ENCODE measurements at places on chromosomes 3 and 15.

DNA sequence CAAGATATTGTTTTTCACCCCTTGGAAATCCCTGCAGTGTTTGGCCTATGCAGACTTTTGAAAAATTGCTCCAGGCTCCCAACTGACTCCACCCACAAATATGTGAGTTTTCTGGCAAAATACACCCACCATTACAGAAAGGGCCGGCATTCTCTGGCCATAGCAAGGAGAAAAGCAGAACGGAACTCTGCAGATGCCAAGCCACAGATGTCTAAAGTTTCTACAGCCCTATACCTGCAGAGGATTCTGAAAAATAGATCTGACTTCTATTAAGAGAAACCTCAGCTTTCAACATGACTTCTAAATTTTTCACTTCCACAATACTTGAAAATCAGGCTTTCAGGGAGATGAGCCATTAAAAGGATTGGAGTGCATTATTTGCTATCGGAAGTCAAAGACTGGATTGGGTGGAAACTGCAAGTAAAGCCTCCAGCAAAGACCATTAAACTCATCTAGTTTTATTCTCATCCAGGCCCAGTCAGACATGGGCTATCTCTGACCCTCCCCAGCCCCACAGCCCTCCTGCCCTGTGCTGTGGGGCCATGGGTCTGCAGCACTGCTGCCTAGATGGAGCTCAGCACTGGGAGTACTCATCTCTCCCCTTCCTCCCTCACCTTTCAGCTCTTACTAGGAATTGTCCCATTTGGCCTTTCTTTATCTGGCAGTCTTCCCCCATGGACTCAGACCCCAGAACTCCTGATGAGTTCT is 243.1 kb upstream of the GOLGA6L4 start:
- DNase-seq = no peak

DNA sequence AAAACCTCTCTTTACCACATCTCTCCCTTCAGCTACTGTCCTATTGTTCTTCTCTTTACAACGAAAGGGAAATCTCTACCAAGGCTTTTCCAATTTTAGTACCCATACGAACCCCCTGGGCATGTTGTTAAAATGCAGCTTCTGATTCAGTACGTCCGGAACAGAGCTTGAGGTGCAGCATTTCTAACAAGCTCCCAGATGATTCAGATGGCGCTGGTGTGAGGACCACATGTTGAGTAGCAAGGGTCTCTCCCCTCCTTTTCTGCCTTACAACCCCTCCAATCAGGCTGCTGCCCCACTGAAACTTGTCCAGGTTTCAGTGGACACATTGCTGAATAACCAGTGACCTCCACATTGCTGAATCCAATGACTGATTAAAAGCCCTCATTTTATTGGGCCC is 177.1 kb upstream of the FEZF2 start:
- no peak for DNase-seq

DNA sequence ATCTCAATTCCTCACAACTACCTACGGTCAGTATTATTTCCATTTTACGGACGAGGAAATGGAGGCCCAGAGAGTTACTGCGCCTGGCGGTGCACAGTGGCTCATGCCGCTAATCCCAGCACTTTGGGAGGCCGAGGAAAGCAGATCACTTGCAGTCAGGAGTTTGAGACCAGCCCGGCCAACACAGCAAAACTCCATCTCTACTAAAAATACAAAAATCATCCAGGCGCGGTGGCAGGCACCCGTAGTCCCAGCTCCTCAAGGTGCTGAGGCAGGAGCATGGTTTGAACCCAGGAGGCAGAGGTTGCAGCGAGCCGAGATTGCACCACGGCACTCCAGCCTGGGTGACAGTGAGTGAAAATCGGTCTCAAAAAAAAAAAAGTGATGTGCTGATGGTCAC is 187.3 kb downstream of the XXYLT1 start:
- no peak for DNase-seq

- no peak for DNase-seq
These were observed 340.6 kb downstream of the TBL1XR1 start for GRCh38 chr3:176856721-176857120.

DNA sequence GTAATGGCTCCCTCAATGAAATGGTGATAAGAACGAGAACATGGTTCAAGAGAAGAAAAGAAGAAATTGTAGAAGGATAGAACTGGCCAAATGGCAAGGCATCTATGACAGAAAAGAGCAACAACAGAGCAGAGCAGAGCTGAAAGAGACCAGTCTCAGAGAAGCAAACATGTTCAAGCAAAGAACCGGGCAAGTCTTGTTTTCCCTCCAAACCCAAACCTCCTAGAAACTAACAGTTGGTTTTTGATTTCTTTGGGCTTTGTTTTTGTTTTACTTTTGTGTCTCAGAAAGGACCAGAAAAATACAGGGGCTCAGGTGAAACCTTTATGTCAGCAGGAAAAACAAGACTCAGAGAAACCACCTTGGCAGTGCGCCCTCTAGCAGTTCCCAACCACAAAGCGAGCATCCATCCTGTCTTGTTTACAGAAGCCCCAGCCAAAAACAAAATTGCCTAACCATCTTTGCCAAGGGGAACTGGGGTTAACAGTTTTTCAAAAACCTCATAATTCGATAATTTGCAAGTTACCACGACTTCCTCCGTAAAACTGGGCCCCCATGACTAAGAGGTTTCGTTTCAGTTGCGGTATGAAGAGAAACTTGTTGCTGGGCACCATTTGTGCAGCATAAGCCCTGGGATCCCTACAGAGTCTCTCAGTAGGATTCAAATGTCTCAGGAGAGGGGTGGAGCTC is 159.2 kb upstream of the SLC24A5 start:
- no peak for DNase-seq

GRCh38 chr3:38257583-38257982 is 8.0 kb upstream of the SLC22A13 start:
- no peak for DNase-seq

DNA sequence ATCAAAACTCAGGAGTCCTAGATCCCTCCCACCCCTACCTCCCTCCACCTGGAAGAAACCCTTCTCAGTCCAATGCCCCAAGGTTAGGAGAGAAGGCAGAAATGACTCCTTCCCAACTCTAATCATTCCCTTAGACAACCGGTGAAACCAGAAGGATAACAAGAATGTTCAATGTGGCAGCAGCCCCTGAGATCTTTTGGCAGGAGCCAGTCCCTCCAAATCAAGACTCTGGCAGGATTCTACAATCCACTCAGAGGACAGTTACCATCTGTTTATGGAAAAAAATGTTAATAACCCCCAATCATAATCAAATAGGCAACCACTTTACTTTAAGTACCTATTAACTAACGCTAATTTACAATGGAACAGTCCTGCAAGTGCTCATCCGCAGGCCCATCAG is 136.5 kb downstream of the NTRK3 start:
- no peak for DNase-seq
